ENCODE measurements at places on chromosomes 2 and 18.

DNA sequence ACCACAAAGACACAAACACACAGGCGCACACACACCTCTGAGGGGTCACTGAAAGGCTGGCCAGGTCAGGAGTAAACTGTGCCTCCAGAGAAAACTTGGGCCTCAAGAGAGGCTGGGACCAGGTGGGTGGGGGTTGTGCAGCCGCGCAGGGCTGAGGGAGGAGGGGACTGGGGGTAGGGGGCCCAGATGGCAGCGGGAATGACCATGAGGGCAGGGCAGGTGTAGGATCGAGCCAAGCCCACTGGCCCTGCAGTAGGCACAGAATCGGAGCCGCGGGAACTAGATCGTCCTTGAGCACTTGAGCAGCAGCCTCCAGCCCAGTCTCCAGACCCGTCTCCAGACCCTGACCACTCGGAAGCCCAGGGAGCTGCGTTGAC, 36.8 kb downstream of the ANKMY1 start:
- DNase-seq, result no peak

DNA sequence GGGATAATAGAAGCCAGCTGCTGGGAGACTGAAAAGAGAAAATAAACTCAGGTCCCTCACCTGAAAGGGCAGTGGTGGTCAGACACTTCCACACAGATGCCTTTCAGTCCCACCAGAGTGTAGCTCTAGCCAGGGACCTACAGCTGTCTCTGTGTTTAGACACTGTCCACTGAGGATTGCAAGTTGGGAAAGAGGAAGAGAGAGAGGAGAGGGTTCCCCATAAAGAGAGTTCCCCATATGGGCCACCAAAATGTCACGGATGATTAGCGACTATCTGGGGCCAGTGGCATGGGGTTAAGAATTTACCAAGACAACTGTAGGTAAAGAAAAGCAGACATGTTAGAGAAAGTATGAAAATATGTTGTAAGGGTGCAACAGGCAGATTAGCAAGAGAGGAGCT, 36.7 kb upstream of the SKA1 start:
- no peak for DNase-seq

DNA sequence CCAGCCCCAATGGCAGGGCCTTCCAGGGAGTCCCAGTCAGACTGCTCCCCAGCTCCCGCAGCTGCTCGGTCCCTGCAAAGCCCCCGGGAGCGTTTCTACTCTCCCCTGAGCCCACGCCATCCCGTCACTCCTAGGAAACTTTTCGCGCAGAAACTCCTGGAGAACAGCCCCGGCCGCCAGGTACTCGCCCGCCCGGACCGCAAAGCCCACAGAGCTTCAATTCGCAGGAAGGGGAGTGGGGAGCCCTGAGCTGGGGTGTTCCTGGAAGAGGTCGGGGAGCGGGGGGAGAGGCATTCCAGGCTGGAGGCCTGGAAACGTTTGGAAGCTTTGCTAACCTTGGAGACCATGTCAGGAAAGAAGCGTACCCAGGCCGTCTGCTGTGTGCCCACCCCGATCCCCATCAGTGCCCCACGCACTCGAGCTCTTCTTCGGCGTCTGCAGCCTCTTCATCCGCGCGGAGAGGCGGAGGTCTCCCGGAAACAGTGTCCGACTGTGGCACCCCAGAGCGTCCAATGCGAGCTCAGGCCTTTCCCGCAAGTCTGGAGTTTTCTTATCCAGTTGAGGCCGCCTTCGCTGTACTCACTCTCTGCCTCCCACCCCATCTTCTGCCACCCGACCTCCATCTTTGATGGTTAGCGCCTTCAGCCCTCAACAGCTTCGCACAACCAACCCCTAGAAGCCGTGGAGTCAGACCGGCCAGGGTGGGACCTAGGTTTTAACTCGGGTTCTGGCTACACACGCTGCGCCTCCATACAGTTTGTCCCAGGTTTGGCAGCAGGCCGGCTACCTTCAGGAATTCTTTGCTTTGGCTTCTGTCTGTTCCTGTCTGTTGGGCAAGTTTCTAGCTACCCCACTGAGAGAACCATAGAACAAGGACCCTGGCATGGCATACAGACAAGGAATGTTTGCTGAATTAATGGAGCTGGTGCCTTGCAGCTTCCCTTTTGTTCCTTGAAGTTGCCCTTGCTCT, 3.7 kb downstream of the PCGF1 start:
- DNase-seq, result peak; percentile 52

- no peak for DNase-seq
Observed at GRCh38 chr2:109332880-109333279, 203.9 kb downstream of the SH3RF3 start.

DNA sequence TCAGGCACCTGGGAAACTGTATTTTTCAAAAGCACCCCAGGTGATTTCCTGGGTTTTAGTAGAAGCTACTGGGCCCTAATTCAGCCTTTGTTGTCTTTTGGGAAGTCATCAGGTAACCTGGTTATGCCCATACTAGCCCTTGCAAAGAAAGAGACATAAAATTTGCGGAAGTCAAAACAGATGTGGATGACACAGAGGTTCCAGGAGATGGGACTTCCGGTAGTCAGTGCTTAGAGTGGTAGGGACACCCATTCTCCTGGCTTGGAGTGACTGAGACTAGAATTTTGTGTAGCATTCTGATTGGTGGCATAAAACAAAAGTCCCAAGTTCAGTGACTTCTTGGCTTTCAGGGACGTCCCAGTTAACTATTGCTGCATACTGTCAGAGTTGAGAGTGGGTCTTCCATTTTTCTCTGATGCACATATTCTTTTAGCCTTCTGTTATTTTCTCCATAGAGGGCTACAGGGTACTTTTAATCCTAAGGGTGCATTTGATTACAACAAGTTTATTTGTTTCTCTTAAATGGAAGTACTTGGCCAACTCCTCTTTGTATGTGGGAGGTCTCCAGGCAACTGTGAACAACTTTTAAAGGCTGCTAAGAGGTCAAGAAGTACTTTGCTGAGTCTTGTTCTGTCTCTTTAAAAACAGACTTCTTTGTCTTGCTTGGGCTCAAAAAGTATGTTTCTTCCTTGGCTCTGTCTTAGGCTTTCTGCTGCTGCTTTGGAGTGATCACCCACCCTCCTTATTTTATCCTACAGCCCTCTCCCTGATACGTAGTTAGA, 8.8 kb downstream of the NAB1 start:
- DNase-seq, result no peak

- no peak for DNase-seq
Observed at GRCh38 chr2:48034295-48034694, 128.0 kb upstream of the FBXO11 start.

GRCh38 chr2:170836027-170836426, 19.3 kb downstream of the GAD1 start:
- DNase-seq, result no peak

GRCh38 chr18:47531717-47532116, 280.3 kb upstream of the SKOR2 start:
- DNase-seq, result no peak

DNA sequence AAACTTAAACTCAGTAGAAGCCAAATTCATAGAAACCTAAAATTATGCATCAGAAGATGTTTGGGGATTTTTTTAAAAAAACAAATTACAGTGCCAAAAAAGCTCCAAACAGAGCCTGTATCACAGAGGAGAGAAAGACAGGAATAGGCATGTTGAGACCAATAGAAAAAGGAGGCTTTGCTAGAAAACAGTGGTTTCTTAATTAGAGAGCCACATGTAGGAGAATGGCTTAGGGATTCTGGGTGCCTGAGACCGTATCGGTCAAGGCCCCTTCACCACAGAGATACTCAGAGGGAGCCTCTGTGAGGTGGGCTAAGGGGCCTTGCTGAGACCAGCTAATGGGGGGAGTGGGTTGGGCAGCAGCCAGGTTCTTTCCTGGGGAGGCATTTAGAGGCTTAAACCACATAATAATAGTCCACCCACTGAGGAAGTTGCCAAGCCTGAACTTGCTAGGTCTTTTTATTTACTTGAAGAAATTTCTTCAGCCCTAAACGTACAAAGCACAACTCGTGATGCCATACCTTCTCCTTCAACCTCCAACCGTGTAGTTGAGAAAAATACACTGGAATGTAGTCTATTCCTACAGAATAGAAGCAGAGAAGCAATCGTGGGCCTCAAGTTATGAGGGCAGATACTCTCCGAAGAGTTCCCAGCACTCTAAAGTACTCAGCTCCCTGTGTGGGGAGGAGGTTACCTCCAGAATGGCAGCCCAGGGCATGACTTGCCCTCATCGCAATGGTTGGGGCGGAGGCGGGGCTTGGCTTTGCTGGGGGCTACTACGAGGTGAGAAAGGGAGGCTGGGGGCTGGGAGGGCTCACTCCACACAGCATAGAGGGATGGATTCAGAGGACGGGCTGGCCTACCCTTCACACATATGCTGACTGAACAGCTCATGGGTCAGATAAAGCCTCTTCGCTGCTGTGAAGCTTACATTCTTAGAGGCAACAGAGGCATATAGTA, 237.9 kb downstream of the TPGS2 start:
- no peak for DNase-seq

GRCh38 chr2:167196461-167197252, 308.4 kb downstream of the XIRP2 start:
- DNase-seq, result peak; percentile 43

DNA sequence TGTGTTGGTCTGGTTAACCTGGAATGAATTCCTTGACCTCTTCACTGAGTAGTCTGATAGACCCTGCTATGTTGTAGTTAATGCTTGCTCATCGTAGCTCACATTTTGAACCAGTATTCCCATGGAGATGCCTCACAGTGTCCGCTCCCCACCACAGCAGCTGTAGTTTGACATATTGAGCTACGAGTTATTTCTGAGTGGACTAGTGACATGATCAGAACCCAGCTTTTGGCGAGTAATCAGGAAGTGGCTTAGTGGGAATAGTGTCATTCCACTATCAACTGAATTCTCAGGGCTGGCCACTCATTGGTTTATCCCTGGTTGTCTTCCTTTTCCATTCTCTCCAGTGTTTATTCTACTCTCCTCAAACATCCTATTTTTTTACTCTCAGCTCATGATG, 102.7 kb downstream of the MYO1B start:
- peak; percentile 47 for DNase-seq

- DNase-seq, result peak; percentile 84
Observed at GRCh38 chr2:38178556-38179419, 102.8 kb upstream of the CYP1B1 start.

DNA sequence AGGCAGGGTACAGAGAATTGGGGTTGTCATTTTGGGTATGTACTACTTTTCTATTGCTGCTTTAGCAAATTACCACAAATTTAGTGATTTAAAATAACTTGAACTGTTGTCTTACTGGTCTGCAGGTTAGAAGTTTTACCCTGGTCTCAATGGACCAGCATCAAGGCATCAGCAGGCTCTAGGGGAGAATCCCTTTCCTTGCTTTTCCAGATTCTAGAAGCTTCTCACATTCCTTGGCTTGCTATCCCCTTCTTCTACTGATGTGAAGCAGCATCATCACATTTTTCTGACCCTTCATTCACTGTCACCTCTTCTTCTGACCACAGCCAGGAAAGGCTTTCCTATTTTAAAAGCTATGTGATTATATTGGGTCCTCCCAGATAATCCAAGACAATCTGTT, 237.8 kb upstream of the RBMS1 start:
- no peak for DNase-seq

DNA sequence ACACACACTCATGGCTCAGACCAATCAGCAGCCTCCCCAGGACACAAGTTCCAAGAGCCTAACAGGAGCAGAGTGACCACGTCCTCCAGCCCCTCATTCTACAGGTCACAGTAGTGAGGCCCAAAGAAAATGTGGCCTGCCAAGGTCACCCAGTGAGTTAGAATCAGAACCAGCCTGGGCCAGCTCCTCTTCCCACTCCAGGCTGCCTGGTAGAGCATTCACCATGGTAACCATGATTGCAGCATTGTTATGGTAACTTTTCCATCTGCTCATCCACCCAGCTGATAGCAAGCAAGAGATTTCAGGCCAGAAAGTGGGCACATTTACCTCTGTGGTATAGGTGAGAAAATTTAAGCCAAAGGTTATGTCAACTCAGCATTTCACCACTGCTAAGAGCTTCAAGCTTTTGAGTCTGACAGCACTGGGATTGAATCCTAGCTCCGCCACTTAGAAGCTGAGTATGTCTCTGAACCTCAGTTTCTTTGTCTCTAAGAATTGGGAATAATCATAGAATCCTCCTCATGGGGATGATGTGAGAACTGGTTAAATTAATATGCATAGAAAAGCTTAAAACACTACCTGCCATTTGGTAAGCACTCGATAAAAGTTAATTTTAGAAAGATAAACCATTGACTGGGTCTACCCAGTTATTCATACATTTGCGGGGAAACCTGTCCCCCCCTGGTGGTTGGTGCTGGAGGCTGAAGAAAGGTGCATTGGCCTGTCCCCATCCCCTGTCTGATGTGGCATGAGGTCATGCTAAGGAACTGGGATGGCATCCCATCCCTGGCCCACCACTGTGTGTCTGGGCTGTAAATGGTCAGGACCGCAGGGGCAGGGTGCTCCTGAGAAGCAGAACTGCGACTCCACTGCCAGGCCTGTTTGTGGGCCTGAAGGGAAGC, 181.5 kb downstream of the KLHL29 start:
- DNase-seq, result peak; percentile 39

DNA sequence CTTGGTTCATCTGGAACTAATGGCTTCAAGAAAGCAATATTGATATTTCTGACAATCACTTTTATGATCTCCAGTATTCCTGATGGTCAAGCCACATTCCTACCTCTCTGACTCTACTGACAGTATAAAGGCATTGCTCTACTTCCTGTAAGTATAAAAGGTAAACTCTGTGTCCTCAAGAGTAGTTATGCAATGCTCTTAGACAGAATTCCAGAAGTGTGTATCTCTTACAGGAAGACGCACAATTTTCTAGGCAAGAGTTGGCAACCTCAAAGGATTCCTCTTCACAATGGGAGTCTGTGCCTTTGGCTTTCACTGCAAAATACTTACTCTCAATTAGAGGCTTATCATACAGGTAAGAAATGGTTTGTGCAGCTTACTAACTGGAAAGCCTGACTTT, 100.1 kb downstream of the THADA start:
- peak; percentile 23 for DNase-seq

DNA sequence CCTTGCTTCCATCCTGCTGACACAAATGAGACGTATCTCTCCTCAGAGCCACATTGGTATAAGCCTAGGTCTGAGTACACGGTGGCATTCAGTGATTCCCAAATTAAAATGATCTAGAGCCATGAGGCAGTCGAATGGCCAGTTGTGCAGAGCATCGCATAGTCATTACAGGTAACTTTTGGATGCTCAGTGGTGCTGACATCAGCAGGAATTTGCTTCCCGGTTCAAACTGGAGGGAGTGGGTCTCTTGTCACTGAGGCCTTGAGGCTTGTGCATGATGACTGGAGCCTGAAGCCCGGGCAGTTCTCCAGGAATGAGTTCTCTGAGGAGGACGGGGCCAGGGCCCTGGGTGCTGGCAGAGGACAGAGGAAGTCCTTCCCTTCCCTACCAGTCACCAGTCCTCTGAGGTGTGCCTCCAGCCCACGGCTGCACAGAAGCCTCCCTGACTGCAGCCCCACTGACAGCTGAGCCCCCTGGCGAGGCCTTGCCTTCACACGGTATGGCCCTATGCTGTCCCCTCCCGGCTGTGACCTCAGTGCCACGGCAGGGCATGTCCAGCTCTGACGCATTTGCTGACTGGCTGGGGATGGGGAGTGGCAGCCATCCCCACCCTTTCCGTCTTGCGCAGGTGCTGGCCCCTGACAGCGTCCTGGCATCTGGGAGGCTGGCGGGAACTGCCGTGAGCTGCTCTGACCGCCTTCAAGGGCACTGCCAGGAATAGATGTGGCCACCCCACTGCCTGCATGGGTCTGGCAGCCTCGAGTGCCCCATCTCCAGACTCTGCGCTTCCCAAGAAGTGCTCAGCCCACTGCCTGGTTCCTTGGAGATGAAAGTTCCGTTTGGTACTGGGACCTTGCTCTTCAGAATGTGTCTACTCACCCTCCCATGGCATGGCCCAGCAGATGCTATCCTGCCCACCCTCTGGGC, 117.4 kb downstream of the CELF4 start:
- DNase-seq, result no peak

GRCh38 chr2:74571058-74571457, 16.5 kb downstream of the DOK1 start:
- no peak for DNase-seq

GRCh38 chr2:11430729-11431128, 35.2 kb downstream of the E2F6 start:
- no peak for DNase-seq

All from ELR (cell line).